ENCODE measurements at places on chromosomes 6 and 20.

GRCh38 chr6:159395609-159396008 is 226.4 kb downstream of the FNDC1 start:
- DNase-seq, result no peak

GRCh38 chr20:5650280-5650691 is 99.9 kb upstream of the SHLD1 start:
- no peak for DNase-seq

- DNase-seq, result no peak
These were observed at the start of gene EEF1A2 for GRCh38 chr20:63498960-63499337. EEF1A2 (minus strand) TSS chr20:63499083; CDS start chr20:63497763, 1,320 bp downstream.

DNA sequence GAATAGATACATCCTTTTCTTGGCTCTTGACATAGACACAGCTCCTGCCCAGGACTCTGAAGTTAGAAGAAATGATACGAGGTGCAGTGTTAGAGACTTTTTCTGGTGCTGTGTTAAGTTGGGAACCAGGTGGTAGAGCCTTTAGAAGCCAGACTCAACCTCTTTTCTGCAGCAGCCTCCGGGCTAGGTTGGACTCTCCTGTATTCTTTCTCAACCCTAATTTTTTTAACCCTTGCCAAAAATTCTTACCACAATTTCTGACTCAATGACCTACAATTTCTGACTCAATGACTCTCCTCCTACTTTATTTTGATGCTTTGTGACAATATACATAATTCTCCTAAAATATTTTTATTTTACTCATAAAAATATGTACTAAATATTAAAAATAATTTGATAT is 127.4 kb upstream of the PRL start:
- DNase-seq, result no peak

GRCh38 chr6:23494367-23494766 is 631.6 kb upstream of the NRSN1 start:
- no peak for DNase-seq

- DNase-seq, result no peak
These were observed 1067.0 kb upstream of the MAP3K7 start for GRCh38 chr6:91653895-91654294.

- DNase-seq, result no peak
These were observed 82.6 kb downstream of the OR2B2 start for GRCh38 chr6:27829453-27830211.

GRCh38 chr6:144344646-144345045 is 59.5 kb downstream of the UTRN start:
- DNase-seq, result no peak

DNA sequence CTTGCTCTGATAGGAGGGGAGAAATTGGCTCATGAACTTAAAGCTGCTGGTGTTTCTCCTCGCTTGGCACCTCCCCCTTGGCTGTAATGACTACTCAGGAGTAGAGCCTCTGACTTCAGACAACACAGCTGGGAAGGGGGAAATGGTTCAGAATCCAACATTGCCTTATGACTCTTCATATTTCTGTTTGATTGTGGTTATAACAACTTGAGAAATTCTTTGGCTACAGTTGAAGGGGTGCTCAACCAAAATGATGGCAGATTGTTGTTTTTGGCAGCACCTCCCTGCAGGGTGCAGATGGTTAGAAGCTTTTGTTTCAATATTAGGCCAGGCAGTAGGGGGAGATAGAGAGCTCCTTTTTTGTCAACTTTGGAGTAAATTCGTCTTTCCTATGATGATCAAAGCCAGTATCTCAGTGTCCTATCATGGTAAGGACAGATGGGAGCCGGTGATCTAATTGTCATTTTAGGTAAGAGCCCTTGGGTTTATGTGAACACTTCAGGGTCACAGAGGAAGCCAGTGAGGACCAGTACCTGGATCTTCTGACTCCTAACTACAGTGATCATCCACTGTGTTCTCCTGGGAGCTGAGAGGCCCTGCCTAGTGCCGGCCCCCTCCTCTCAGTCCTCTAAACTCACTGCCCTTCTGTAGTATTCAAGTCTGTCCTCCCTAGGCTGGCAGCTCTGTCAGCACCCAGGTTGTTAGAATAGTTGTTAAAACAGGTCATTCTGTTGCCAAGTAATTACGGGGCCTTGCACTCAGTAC is 39.9 kb downstream of the RPRD1B start:
- no peak for DNase-seq

- DNase-seq, result no peak
These were observed 68.7 kb upstream of the STMND1 start for GRCh38 chr6:17032988-17033634.

DNA sequence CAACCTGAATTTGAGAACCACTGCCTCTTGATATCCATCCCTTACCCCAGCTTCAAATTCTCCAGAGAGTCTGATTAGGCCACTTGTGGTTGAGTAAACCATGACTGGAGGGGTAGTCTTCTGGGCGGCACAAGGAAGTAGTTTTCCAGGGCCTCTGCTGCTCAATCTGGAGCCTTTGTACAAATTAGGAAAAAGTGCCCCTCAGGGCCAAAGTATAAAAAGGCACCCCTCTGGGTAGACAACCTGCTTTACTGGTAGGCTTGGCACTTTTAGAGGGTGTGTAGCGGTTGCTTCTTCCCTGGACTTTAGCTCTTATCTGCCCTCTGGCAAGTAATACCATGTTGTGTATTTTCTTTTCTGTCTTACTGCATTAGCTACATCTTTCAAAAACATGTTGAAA is 32.9 kb upstream of the RPL7L1 start:
- DNase-seq, result no peak

- no peak for DNase-seq
These were observed 368.8 kb downstream of the ESR1 start for GRCh38 chr6:152176268-152176667.

DNA sequence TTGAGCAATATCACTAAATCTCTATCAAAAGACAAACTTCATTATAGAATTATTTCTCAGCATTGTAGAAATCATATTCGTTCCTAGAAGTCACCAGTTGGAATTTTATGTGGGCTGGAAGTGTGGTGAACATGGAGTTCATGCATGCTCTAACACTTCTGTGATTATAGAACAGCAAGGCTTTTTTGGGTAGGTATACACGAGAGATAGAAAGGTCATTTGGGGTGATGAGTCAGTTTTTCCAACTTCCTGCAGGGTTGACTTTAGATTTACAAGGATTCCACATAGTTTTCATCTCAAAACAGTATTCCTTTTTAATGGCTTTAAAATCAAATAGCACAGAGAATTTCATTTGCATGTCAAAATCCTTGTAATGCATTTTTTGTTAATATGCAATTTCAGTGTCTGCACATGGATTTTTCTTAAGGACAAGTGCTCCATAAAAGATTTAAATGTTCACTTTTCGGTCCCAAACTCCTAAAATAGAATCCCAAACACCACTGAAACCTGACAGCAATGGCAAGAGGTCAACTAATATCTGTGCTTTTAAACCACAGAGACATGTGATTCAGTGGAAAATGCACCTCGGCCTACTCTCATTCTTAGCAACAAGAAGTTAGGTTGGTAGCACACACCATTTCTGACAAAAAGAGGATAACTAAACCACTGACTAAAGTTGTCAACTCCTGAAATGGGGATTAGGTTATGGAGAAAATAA is 211.0 kb downstream of the MOXD1 start:
- no peak for DNase-seq

GRCh38 chr6:134173936-134174671 is 121.7 kb upstream of the SLC2A12 start:
- DNase-seq, result peak; percentile 77

DNA sequence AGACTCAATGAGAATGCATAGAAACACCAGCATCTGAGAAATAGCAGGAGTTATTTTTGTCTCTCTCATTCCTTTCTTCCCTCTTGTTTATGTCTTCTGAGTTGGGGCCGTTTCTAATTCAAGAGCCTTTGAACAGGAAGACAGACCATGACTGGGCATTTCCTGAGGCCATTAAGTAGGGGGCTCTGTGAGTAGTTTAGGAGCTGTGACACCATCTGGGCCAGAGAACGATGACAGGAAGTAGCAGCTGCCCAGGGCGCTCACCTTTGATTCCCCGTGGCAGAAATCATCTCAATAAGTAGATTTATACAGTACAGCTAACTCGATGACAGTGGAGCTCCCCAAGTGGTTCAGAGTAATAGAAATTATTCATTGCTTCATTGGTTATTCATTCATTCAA is 298.4 kb upstream of the PLN start:
- DNase-seq, result no peak

GRCh38 chr6:18269253-18269652 is 4.9 kb upstream of the DEK start:
- no peak for DNase-seq

- DNase-seq, result no peak
These were observed 31.4 kb downstream of the STK4 start for GRCh38 chr20:44997668-44998067.

- DNase-seq, result no peak
These were observed 65.9 kb downstream of the TPD52L1 start for GRCh38 chr6:125219361-125219895.

- DNase-seq, result no peak
These were observed 354.2 kb upstream of the SULF2 start for GRCh38 chr20:48139262-48140041.

GRCh38 chr6:135622081-135622480 is 124.5 kb upstream of the AHI1 start:
- DNase-seq, result no peak

DNA sequence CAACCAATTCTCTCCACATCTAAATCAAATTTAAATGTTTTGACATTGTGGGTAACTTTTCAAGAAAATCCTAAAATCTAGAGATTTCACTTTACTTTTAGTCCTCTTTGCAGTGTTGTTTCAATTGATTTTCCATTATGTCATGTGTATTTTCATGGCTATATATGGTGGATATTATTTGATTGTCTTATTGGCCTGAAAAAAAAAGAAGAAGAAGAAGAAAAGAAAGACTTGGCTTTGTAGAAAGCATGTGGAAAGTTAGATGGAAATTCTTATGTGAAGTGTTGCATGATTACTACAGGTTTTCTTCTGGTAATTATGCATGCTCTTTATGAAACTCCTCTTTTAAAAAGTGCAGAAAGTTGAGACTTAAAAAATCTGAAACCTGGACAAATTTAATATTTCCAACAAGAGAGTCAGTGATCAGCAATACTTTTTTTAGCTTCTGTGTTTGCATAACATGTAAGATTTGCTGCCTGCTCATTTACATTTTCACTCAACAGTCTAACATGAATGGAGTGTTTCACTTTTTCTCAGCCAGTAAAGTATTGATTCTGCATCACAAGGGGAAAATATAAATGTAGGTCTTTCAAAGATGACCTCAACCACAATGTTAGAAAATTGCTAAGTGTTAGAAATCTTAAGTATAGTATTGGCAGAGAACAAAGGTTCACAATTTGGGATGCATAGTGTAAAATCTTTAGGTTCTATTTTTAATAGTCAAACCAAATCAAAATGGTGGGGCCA is 438.7 kb downstream of the BCKDHB start:
- DNase-seq, result no peak

- DNase-seq, result no peak
These were observed 25.5 kb downstream of the DDO start for GRCh38 chr6:110389689-110390382.

GRCh38 chr6:15256538-15257271 is 10.8 kb downstream of the JARID2 start:
- DNase-seq, result no peak

DNA sequence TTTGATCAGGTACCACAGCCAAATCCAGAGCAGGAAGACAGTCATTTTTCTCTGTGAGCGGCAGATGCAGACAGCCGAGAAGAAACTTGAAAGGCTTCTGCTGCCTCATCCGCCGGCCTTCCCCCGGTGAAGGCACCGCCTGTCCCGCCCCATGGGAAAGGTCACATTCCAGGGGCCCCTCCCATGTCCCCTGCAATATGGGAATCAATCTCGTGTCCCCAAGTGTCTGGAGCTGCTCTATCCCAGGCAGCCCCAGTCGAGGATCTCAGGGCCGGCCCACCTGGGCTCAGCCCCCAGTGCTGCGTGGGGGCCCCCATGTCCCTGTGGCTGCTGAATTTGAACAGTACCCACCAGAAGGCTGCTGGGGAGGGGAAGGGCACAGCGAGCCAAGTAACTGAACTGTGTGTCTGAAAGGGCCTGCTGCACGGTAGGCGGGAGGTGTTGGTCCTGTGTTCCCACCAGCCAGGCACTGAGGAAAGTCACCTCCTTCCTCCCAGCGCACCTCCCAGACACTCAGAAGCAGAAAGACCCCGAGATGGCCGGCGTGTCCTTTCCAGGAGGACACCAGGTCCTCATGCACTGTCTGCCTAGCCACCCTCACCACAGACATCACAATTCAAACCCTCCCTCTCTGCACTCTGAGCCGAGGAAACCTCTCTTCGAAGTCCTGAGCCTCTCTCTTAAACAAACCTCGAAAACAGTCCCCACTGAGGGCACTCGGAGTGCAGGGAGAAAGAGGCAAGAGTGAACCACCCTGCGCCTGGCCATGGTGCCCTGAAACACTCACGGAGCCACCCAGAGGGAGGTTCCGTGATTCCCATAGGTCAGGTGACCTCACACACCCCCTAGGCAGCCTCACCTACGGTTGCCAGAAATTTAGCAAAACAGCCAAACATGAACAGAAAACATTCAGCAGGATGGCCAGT is 99.3 kb downstream of the PSMB1 start:
- no peak for DNase-seq

- DNase-seq, result no peak
These were observed 102.4 kb downstream of the TNFRSF21 start for GRCh38 chr6:47207261-47207660.

DNA sequence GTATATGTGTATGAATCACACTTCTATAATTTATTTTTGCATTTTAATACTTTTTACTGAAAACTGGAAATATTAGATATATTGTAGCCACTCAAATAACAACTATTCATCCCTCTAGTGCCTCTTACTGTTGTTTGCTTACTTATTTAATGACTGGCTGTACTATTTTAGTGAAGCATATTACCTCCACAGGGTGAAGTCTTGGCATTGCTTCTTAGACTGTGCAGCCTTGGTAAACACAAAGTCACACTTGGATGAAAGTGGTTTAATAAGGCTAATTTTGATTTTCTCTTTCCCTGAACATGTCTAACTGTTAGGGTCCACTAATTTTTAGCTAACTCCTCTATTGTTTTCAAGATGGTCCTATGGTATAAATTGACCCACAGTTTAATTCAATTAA is 1043.2 kb upstream of the ADGRB3 start:
- no peak for DNase-seq

- DNase-seq, result no peak
These were observed 4.6 kb downstream of the MDGA1 start for GRCh38 chr6:37693079-37693478.

DNA sequence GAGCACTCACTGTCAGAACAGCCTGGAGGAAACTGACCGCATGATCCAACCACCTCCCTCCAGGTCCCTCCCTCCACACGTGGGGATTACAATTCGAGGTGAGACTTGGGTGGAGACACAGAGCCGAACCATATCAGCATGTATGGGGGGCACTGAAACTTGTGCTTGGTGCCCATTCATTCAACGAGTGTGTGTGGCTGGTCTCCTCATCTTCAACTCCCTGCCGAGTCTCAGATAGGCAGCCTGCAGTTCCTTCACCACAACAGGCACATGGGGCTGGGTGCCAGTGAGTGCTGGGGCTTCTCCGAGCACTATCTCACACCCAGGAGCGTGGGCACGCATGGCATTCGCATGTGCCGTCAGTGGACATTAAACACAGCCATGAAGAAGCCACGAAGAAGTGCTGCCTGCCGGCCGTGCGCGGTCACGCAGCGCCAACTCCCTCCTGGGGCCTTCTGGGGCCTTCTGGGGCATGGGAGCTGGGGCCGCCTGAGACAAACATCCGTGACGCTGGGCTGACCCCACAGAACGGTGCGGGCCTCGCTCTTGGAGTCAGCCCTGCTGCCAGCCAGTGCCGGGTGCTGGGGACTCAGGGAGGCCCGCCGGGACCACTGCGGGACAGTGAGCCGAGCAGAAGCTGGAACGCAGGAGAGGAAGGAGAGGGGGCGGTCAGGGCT is 714 bp upstream of the RTEL1 start:
- DNase-seq, result no peak

GRCh38 chr6:87728706-87729105 is 26.7 kb upstream of the AKIRIN2 start:
- no peak for DNase-seq

Data from NCI-H774 (cell line).